ENCODE measurements at places on chromosomes 3 and 15.

GRCh38 chr3:195268576-195269309 is 2.2 kb downstream of the XXYLT1 start:
- DNase-seq, result no peak

DNA sequence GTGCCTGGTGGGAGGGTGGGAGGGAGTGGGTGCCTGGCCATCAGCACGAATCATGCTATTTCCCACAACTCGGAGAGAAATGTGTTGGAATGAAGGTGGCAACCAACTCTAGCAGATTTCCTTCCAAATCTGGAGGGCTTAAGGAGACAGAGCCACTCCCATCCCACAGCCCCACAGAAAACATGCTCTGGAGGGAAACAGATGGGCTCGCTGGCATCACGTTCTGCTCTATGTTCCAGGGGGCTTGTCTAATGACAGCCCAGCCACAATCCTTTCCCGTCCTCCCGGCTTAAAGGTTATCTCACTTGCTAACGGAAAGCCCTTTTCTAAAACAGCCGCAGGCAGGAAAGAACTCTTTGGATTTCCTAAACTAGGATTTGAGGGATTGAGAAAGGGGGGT is 65.3 kb downstream of the ADAMTS17 start:
- no peak for DNase-seq

- no peak for DNase-seq
These were observed 27.6 kb downstream of the GPR176 start for GRCh38 chr15:39892418-39892817.

GRCh38 chr3:155560594-155560993 is 184.3 kb downstream of the PLCH1 start:
- DNase-seq, result peak; percentile 19

GRCh38 chr15:78212546-78213424 is 21.6 kb downstream of the ACSBG1 start:
- peak; percentile 91 for DNase-seq

- DNase-seq, result no peak
These were observed 6.0 kb downstream of the RPUSD2 start for GRCh38 chr15:40575113-40575512.

GRCh38 chr15:99480016-99480810 is 85.6 kb upstream of the MEF2A start:
- DNase-seq, result no peak
